ENCODE measurements at places on chromosomes 4 and X.

- DNase-seq = no peak
- no peak overlapping the region for H3K27ac ChIP-seq
- no peak overlapping the region for H3K4me3 ChIP-seq
- H3K36me3 ChIP-seq = no peaks in the 10 kb centered on the region
Observed at GRCh38 chr4:130099105-130099504, 1003.2 kb downstream of the C4orf33 start.

- no peak for DNase-seq
- H3K27me3 ChIP-seq = peaks cover 14% of the 10 kb centered on the region
- no peak overlapping the region for H3K27ac ChIP-seq
- H3K4me3 ChIP-seq = no peak overlapping the region
- no peaks in the 10 kb centered on the region for H3K36me3 ChIP-seq
- H3K4me1 ChIP-seq = no peaks in the 10 kb centered on the region
Observed at GRCh38 chrX:646796-647195, 16.2 kb downstream of the SHOX start.

GRCh38 chr4:107210450-107211239 lies 174.5 kb upstream of the DKK2 start:
- no peak for DNase-seq
- H3K36me3 ChIP-seq = no peaks in the 10 kb centered on the region
- H3K27me3 ChIP-seq = peaks cover 6% of the 10 kb centered on the region

DNA sequence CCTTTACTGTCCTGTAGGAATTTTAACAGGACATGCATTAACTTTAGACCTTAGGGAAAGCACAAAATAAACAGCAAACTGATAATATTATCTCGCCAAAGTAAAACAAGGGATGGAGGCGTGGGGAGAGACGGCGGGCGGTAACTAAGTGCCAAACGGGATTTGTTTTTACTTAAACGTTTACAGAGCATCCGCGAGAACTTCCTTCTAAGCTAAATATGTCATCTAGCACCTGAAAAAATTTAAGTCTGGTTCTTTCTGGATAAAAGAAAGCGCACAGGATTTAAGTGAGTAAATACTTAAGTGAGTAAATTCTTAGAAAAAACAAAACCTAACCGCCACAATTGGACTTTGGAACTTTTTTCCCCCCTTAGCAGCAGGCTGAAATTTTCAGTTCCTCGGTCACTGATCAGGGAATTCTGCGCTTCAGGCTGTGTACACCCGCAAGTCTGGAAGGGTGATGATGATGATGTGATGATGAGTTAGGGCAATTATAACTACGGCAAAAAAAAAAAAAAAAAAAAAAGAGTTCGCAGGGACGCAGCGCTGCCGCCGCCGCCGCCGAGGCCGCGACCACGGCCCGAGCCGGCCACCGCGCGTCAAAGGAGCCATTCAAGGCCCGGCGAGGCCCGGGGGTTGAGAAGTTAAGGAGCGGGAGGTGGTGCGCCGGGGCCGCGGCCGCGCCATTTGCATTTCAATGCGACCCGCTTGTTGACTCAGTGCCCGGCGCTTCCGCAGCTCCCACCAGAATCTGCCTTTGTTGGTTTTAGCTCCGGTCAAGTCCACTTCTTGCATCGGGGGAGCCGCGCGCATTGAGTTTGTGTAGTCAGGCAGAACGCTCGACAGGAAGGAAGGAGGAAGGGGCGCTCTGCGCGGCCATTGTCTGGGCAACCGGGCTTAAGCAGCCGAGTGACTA lies 108.8 kb downstream of the SPRY1 start:
- DNase-seq = peak; percentile 42
- H3K27me3 ChIP-seq = peaks cover 26% of the 10 kb centered on the region
- H3K4me1 ChIP-seq = peaks cover 8% of the 10 kb centered on the region
- H3K36me3 ChIP-seq = no peaks in the 10 kb centered on the region
- peak overlapping the region; percentile 67 for H3K4me3 ChIP-seq

DNA sequence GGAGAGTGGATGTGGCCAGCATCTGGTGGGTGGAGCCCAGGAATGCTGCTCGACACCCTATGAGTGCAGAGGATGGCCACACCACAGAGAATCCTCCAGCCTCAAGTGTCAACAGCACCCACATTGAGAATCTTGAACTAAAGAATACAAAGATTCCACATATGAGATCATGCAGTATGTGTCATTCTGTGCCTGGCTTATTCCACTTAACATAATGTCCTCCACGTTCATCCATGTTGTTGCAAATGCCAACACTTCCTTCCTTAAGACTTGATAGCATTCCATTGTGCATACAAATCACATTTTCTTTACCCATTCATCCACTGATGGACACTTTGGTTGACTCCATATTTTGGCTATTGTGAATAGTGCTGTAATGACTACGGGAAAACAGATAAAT lies 145.8 kb downstream of the PRKX start:
- H3K36me3 ChIP-seq = no peaks in the 10 kb centered on the region
- H3K27ac ChIP-seq = no peak overlapping the region
- peaks cover 3% of the 10 kb centered on the region for H3K27me3 ChIP-seq
- DNase-seq = no peak
- H3K4me1 ChIP-seq = no peaks in the 10 kb centered on the region

- H3K36me3 ChIP-seq = no peaks in the 10 kb centered on the region
- DNase-seq = peak; percentile 63
- peak overlapping the region; percentile 48 for H3K27ac ChIP-seq
- no peak overlapping the region for H3K4me3 ChIP-seq
Observed at GRCh38 chr4:121307445-121308327, 73.1 kb downstream of the QRFPR start.
